Stimulated activated CD8-positive, alpha-beta memory T cell treated with anti-CD3 and anti-CD28 coated beads, Interleukin-15, amount 100 ng/mL, for 24 hours (primary cell): ENCODE measurements at places on chromosomes 6 and 20.

DNA sequence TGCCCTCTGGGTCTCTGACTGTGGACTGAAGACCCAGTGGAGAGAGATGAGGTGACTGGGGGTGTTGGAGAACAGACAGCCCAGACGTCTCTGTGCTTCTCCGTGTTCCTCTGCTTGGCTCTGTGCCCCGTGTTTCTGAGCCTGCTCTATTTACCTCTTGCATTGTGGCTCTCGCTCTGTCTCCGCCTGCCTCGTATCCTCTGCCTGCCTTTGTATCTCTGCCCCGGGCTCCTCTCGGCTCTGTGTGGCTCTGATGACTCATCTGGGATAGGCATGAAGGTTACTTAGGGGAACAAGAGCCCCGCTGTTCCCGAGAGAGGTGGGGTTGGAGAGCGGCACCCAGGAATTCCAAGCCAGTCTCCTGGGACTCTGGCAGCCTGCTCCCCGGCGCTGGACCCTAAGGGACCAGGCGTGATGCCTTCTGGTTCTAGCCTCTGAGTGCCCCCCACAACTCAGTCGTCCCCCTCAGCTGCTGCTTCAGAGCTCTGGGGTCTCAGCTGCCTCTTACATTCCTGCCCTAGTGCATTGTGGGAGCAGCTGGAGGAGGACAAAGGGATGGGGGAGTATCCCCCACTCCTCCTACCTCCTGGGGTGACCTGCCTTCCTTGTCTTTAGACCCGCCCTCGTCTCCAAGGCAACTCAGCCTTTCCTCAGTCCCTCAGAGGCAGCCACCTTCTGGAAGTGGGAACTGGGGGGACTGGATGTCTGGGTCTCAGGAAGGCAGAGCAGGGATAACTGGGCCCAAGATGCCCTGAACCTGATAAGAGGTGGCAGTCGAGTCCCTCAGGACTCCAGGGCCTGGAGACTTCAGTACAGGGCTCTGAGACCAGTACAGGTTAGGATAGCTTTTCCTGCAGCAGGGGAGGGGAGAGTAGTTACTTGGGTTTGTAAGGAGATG lies 1.9 kb downstream of the DDR1 start:
- DNase-seq = no peak

- no peak for DNase-seq
These were observed 63.6 kb upstream of the SYNDIG1 start for GRCh38 chr20:24405810-24406209.

- no peak for DNase-seq
These were observed 53.3 kb upstream of the TAF8 start for GRCh38 chr6:41996997-41997396.

GRCh38 chr6:129276986-129277385 lies 394.0 kb downstream of the LAMA2 start:
- no peak for DNase-seq

- DNase-seq = no peak
These were observed 32.3 kb downstream of the RPRD1B start for GRCh38 chr20:38065764-38066375.

- no peak for DNase-seq
These were observed 172.1 kb upstream of the PROKR2 start for GRCh38 chr20:5488823-5489222.

GRCh38 chr20:37350649-37351574 lies 5.0 kb downstream of the SRC start:
- DNase-seq = no peak

DNA sequence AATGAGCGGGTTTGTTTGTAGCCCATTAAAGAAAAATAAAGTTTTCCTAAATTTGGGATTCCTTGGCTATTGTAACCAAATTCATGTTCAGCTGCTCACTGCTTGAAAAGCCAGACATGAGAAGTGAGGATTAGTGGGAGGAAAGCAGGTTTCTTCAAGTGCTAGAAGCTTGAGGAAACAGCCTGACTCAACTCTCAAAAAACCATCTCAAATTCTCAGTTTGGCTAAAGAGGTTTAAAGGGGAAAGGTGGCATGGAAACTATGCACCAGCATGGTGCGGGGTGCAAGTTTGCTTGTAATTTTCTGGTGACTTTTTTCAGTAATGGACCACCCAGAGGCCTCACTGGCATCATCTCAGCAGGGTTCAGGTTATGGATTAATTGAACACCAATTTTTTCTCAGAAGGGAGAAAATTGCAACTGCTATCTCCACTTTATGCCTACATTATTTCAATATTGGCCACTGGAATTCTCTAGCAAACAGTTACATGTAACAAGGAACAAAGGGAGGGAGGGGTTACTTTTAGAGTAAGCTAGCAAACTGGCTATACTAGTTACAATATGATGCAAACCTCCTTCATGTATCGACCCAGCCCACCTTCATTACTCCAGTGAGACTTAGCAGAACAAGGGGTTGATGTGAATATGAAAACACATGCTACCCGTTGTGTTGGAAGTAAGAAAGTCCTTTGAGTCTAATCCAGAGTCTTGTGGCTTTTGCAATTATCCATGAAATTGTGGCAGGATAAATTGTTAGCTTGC lies 85.0 kb upstream of the IFNGR1 start:
- no peak for DNase-seq

- no peak for DNase-seq
These were observed 56.9 kb upstream of the TAGAP start for GRCh38 chr6:159101656-159102055.
